ENCODE measurements at places on chromosomes 11 and 22. TPM values are rescaled to one million over a fixed set of nuclear protein-coding genes. Genes with fewer than 3 reads are reported as not detected.

The CRACR2B gene
- 10.2 TPM for total RNA-seq

The MOV10L1 gene
- total RNA-seq = 0.92 TPM

DNA sequence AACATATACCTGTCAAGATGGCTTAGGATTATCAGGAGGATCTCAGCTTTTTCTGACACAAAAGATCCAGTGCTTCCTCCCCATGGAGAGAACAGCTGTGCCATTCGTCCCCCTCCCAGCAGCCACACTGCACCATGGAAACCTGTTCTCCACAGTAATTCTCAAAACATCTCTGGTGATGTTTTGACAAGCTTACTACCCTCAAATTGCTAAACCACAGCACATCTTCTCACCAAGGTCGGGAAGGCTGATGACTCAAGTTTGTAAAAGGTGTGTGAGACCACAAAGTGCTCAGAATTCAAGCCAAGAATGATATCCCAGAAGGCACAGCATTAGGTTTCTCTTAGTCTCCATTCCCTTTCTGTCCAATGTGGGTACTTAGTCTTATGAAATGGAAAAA lies 3.9 kb upstream of the RAB38 start:
- DNase-seq = no peak

- DNase-seq = no peak
Measured at GRCh38 chr11:41978945-41979344, 519.5 kb upstream of the LRRC4C start.

DNA sequence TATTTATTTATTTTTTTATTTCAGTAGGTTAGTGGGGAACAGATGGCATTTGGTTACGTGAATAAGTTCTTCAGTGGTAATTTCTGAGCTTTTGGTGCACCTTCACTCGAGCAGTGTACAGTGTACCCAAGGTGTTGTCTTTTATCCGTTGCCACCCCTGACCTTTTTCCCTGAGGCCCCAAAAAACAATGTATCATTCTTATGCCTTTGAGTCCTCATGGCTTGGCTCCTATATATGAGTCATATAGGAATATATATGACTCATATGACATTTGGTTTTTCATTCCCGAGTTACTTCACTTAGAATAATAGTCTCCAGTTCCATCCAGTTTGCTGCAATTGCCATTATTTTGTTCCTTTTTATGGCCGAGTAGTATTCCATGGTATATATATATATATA lies 763.9 kb downstream of the NTM start:
- DNase-seq = no peak

DNA sequence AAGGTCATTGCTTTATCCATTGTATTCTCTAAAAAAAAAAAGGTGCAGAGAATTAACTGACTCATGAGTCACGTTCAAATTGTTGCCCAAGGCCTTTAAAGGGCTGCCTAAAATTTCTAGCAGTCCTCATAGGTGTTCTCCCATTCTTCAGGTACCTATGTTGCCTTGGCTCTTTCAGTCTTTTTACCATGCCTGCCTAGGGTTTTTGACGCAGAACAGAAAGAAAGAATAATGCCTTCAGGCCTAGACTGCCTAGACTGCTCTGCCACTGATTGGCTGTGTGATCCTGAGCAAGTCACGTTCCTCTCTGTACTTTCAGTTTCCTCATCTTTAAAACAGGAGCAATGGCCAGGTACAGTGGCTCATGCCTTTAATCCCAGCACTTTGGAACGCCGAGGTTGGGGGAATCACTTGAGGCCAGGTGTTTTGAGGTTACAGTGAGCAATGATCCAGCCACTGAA lies 21.5 kb downstream of the CTSC start:
- DNase-seq = no peak

- DNase-seq = peak; percentile 91
Measured at GRCh38 chr11:12888525-12889158, 120.5 kb upstream of the RASSF10 start.

DNA sequence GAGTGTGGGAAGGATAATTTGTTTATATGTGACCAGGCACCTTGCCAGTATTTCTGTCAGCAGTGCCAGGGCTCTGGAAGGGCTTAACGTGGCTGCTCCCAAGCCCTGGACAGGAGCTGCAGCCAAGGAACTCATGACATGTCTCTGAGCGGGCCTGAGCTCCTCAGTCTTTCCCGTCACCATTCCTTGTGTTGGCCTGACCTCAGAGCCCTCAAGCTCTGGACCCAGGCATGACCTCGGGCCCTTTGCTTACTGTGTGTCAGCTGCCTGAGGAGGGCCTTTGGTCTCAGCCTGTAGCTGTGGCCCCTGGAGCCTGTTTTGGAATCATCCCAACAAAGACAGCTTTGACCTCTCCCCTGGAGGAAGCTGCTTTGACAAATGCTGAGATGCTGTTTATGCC lies 264.1 kb upstream of the PLET1 start:
- DNase-seq = no peak
